Central memory CD4-positive, alpha-beta T cell (primary cell): ENCODE measurements at places on chromosomes 5 and 9.
A peak's percentile ranks its signal among the peaks of the same experiment; 100 is the strongest.

- DNase-seq: no peak
These were observed 196.2 kb downstream of the HSPA4 start for GRCh38 chr5:133247881-133248624.

GRCh38 chr9:106613250-106613737, 249.7 kb upstream of the ZNF462 start:
- no peak for DNase-seq

- no peak for DNase-seq
These were observed 105.2 kb downstream of the LIFR start for GRCh38 chr5:38451074-38451725.

DNA sequence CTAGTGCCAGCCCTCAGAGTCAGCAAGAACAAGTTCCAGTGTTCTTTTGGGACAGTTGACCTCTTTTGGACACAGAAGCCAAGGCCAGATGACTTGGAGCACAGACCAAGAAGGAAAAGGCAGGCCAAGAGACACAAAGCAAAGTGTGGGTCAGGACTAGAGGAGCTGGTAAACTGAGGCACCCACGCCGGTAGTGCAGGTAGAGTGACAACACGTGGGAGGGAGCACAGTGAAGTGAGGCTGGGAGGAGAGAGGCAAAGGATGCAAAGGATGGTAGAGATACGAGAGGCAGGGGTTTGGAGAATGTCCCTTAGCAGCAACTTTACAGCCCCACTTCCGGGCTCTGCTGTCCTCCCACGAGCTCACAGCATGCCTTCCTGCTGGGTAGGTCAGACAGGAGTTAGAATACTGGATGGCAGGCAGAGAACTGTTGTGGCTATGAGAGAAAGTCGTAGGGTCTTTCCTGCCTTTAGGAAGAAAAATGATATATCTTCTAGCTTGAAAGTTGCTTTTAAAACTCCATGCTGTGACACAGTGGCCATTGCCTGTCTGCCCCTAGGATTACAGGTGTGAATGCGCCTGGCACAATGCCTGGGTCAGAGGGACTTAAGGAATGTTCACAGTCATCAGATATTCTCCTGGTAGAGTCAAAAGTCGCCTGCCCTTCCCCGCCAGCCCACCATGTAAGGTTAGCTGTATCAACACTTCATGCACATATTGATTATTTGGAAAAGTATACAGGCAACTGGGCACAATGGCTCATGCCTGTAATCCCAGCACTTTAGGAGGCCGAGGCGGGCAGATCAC, 97.9 kb downstream of the PDE8B start:
- DNase-seq: no peak

DNA sequence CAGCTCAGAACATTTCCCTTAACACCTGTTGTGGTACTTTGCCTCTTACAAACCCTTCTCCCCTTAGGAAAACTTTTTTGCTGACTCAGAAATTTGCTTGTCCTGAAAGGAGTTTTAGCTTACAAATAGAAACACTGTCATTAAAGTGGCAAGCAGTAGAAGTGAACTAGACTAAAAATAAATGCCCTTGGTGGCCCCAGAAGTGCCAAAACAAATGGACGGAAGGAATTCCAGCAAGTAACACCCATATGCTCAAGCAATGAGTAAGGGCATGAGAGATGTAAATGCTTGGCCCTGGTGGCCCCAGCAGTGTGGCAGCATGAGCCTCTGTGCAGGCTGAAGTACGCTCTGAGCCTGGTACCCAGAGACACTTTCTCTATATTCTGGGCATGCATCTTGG, 8.6 kb downstream of the VLDLR start:
- no peak for DNase-seq

DNA sequence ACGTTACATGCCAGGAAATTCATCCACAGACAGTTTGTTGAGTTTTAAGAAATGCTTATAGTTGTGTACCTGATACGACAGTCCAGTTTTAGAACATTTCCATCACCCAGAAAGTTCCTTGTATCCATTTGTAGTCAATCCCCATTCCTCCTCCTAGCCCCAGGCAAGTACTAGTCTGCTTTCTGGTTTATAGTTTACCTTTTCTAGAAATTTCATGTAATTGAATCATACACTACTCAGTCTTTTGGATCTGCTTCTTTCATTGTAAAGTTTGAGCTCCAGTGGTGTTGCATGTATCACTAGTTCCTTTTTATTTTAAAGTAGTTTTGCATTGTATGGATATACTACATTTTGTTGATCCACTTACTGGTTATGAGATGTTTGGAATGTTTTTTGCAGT, 291.2 kb downstream of the AOPEP start:
- no peak for DNase-seq

DNA sequence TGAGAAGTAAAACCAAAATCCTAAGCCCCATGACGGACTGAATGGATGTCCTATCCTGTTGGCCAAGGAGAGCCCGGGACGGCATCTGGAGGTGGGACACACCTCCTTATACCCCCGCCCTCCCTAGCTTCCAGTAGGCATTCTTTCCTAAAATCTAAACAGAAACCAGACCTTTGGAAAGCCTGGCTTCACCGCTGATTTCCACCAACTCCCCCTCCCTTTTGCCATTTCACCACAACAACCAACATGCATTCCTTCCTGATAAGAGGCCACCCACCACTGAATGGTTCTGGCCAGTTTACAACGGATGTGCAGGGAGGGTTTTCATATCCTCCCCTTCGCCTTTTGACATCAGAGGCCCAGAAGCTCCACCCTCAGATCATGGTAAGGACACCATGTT, 9.2 kb upstream of the RARS1 start:
- no peak for DNase-seq

GRCh38 chr9:93678199-93679019, 102.0 kb downstream of the PHF2 start:
- DNase-seq: no peak

DNA sequence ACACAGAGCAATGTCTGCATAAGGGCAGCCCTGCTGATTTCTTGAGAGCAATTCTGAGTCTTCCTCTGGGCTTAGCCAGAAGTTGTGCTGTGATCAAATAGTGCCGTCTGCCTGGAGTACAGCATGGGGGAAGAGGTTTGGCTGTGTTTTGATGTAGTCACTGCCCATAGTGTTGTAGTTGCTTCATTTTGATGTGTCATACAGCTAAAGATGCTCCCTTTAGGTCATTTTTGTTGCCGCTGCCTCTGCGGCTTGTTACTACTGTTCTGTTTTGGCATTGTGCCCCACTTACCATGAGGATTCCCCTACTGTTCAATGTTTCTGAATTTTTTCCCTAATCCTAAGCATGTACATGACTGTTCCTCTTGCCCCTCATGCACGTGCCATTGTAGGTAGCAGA, 23.0 kb downstream of the SLC36A1 start:
- no peak for DNase-seq

DNA sequence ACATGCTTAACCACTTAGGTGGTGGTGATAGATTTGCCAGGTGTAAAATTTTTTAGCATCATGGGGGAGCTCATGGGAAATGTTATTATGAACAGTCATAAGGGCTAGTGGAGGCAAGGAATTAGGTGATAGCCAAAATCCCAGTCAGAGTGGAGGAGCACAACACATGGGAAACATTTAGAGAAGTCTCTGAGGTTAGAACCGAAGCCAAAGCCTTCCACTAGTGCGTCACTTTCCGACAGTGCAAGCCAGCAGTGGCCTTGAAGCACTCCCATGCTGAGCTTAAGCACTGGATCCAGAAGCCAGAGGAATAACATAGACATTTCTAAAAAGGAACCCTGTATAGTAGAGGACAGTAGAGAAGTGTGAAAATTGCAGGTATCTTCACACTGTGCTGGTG, 101.5 kb upstream of the SNX2 start:
- no peak for DNase-seq

DNA sequence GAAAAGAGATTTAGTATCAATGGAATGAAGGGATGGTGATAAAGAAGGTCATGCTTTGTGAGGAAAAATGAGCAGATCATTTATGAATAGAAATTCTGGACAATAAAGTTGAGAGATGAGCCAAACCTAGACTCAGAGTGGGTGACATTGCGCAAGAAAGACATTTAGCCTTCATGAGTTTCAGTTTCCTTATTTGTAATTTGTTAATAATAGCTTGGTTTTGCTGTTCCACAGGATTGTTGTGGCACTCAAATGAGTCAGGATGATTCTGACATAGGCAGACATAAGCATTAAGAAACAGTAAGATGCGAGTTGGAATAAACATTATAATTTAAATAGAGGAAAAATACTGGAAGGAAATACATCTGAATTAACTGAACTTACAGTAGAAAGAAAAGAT, 34.8 kb downstream of the ITGA2 start:
- DNase-seq: no peak

DNA sequence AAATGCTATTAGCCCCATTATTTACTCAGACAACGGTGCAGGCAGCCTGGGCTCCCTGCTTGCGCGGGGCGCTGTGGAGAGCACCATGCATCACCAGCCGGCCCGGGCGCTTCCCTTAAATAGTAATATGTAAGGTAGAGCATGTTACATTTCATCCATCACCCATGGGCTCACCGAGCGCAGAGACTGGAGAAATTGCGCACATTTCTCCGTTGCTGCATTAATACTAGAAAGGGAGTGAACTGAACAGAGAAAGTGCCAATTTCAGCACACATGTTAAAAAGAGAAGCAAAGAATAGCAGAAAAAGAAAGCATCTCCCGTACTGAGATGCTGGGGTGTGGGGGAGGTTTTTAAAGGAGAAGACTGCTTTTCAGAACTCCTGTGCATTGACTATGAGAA, 400.3 kb downstream of the ZSWIM6 start:
- no peak for DNase-seq

DNA sequence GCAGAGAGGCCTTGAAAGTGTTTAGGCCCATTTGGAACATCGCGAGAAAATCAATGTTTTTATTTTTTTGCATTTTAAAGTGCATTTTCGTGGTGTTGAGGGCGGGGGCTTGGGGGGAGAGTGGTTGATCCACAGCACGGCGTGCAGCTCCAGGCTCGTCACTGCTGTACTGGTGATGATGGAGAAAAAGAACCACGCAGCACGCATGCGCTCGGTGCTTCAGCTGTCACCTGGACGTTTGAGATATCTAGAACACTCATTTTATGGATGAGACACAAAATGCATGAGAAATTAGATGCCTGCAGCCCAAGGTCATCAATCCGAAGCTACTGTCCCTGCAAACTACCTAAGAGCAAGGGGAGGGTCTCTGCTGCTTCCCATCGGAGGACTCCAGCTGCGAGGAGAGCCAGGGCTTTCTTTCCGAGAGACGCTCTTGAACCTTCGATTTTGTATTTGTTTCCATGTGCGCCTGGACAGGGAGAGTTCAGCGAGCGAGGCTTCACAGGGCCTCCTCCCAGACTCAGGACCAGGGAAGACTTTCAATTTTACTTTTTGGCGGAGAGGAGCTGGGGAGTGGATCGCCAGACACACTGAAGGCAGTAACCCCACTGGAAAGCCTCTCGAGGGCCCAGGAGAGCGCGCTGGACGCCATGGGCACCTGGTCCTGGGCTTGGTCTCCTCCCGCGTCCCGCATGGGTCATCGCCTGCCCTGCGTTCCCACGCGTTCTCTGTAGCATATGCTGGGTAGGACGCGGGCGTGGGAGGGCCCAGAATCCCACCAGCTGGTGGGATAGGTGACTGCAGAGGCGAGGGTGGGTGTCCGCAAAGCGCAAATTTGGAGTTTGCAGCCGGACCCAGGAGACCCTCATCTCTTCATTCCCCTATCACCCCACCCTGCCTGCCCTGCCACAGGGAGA, 2.5 kb downstream of the DMRT2 start:
- DNase-seq: no peak

GRCh38 chr9:136901516-136902258, 15.4 kb downstream of the TRAF2 start:
- DNase-seq: peak; percentile 74

DNA sequence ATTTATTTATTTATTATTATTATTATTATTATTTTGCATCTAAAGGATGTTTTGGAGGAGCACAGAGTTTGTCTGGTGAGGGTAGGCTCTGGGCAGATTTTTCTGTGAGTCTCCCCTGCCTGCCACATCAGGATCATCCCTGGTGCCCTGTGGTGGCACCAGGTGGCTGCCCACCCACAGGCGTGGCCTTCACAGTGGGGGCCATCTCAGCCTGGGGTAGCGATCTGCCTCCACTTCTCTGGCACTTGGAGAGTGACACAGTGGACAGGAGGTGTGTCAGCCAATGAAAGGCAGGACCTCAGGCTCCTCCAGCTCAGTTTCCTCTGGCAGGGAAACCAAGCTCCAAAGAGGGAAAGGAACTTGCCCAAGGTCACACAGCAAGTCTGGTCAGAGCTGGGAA, 30.0 kb downstream of the SLC6A7 start:
- no peak for DNase-seq

- no peak for DNase-seq
These were observed 134.9 kb downstream of the TMEM167A start for GRCh38 chr5:82942083-82942881.

- no peak for DNase-seq
These were observed 114.1 kb downstream of the PIK3R1 start for GRCh38 chr5:68329554-68330255.

DNA sequence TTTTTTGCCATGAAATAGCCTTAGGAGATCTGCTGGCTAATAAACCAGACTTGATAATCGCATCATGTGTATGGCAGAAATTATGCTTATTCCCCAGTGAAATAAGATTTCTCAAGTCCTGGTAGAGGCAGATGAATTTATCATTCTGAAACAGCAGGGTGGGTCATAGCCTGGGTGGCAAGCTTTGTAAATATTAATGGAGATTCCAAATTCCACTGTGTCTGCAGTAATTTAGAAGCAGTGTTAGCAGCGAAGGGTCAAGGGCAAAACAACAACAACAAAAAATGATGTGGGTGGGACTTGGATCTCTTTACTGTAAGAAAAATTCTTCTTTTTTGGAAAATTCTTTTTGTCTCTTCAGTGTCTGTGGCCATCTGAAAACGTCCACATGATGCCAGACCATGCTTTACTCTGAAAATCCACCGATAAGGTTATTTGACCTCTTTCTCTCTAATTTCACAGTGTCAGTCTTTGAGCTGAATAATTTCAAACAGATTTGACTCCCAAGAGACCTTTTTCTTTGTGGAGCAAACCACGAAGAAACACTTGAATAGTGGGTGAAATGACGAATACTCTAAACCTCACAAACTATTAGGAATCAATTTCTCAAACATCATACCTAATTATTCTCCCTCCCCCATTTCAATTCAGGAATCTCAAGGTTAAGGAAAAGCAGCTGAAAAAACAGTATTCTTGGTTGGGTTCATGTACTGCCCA, 106.0 kb upstream of the RPS23 start:
- DNase-seq: no peak

DNA sequence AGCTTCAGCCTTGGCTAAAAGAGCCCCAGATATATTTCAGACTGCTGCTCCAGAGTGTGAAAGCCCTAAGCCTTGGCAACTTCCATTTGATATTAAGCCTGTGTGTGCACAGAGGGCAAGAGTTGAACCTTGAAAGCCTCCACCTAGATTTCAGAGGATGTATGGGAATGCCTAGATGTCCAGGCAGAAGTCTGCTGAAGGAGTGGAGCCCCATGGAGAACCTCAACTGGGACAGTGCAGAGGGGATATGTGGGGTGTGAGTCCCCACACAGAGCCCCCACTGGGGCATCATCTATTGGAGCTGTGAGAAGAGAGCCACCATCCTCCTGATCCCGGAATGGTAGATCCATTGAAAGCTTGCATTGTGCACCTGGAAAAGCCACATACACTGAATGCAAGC, 1784.8 kb upstream of the CDH9 start:
- no peak for DNase-seq

- DNase-seq: no peak
These were observed 34.3 kb upstream of the DAB2 start for GRCh38 chr5:39459071-39459470.
